Natural killer cell treated with Interleukin-12 subunit alpha and Interleukin-12 subunit beta and Interleukin-15 and Interleukin-18, amount 100 ng/mL, for 72 hours (primary cell): ENCODE measurements at places on chromosomes 2 and 18.
A peak's percentile ranks its signal among the peaks of the same experiment; 100 is the strongest.

DNA sequence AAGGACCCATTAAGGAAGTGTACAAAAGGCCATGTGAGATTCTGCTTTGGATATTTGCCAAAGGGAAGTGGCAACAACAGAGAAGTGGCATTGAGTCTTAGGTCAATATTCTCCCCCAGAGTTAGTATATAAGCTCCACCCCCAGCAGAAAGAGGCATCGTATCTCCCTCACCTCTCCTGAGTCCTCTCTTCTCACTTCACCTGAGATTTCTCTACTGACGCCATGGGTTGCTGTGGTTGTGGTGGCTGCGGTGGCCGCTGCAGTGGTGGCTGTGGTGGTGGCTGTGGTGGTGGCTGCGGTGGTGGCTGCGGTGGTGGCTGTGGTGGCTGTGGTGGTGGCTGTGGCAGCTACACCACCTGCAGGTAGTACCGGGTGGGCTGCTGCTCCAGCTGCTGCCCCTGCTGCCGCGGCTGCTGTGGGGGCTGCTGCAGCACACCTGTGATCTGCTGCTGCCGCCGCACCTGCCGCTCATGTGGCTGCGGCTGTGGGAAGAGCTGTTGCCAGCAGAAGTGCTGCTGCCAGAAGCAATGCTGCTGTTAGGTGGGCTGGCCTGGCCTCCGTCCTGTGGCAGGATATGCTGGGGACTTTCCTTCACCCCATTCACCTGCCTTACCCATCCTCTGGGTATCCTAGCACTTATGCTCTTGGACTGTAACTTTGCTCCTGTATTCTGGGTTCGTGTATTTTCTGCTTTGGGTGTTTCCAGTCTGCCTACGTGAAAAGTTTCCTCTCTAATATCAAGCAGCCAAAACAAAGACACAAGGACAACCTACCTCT lies 5.9 kb downstream of the SCYGR3 start:
- DNase-seq: no peak

DNA sequence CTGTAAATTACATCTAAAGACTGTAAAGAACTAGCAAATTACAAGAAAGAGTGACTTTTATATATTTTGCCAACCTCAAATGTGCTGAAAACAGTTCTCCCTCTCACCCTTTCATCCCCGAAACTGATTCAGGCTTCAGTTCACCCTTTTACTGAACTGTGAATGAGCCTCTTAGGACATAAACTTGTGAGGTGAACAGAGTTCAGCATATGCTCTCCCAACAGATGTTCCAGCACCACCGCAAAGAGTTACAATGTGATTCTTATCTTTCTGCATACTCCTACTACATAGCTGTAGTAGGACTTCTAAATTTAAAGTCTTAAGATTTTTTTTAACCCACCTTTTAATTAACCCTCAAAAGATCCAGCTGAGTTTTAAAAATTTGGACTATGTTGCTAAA lies 1.2 kb upstream of the ZCCHC2 start:
- DNase-seq: no peak

- DNase-seq: no peak
Measured at GRCh38 chr2:149894226-149894625, 306.7 kb upstream of the MMADHC start.

DNA sequence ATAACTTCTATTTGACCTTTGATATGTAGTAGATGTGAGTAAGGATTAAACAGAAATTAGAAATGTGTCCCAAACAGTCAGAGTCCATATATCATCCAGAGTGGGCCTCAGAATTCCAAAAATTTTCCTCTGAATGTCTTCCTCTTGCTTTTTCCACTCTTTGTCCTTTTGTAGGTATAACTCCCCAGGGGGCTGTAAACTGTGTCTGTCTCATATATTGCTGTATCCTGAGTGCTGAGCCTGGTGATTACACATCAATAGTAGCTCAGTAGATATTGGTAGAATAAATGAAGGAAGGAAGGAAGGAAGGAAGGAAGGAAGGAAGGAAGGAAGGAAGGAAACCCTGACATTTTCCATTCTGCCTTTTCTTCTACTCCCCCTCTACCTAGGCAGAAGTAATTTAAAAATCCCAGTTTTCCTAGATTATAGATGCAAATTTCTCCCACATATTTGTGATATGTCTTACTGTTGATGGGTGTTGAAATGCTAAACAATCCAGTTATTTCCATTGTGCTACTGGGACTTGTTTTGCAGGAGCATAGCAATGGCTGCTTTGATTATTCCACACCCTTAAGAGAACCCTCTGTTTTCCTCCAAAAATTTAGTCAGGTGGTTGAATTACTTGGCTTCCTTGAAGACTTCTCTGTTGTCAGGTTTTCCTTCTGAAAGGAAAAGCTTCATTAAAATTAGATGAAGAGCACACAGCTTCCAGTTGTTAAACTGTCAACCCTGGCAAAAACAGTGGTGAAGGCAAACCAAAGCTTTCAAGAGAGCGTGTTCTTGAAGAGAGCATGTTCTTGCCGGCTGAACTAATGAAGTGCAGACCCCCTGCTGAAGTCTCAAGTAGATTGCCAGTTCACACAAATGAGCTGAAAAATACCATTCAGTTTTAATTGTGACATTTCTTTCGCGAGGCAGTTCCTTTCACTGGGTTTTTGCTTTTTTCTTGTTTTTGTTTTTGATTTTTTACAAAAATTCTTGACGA lies 147.8 kb downstream of the KCNE4 start:
- DNase-seq: no peak

DNA sequence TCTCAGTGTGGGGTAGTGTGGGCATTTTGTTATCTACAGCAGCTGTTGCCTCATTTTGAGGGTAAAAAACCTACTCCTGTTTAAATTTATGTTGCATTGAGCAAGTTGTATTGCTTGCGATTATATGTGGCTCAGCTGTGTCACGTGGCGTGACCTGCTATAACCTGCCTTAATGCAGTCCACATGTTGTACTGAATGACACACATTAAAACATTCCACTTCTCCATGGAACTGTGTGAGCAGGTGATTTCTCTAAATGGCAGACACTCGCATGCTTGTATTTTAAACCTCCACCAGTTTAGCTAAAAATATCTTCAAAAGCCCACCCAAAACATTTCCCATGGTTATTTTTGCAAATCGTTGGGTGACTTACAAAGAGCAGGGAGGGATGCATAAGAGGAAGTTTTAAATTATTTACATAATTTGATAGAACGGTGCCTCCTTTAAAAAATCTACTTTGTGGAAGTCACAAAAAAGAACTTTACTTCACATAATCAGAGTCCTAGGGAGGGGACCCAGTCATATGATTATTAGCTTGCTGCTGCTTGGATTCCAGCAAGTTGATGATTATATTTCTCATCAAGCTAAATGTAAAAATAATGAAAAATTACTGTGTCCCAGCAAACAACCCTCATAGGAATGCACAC lies 163.3 kb upstream of the ZEB2 start:
- DNase-seq: no peak

DNA sequence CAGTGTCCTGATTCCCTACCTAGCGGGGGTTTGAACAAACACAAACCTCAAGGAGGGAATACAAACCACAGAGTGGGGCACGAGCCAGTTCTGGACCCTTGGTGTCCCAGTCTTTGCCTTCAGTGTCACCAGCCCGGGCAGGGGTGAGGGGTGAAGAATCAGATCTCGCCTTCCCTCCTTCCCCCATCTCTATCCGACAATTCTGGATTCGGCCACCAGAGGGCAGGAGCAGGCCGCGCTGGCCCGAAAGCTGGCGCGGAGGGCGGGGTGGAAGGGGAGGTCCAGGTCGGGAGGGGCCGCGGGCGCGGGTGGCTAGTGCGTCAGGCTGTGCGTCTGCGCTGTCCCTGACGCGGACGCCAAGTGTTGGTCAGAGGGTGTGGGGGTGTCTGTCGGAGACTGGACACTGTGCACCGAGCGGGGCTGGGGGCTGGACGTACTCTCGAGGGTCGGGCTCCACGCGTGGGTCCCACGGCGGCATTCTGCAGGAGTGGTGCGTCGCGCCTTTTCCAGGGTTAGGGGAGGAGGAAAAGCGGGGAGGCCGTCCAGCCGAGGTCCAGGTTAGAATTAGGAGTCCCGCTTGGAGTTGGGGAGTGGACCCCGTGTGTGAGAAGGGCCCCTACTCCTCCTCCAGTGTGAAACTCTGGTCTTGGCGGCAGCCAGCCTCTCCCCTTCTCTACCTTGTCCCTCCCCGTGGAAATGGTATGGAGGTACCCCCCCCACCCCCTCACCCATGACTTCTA lies 2.9 kb upstream of the CRYBA2 start:
- peak; percentile 70 for DNase-seq

DNA sequence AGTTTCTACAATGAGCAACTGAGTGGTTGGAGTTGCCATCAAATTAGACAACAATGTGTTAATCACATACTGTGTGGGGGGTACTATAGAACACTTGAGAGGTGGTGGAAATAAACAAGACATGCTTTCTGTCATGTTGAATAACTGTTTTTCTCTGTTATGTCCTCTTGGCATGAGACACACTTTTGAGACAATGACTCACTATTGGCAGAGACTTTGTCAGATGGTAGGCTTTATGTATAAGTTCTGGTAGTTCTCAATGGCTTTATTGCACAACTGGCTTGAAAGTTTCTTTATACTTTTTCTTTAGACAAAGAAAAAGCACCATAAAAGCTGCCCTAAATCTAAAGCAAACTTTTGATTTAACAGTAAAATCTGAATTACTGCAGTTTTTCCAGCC lies 578.7 kb downstream of the ADCYAP1 start:
- no peak for DNase-seq

DNA sequence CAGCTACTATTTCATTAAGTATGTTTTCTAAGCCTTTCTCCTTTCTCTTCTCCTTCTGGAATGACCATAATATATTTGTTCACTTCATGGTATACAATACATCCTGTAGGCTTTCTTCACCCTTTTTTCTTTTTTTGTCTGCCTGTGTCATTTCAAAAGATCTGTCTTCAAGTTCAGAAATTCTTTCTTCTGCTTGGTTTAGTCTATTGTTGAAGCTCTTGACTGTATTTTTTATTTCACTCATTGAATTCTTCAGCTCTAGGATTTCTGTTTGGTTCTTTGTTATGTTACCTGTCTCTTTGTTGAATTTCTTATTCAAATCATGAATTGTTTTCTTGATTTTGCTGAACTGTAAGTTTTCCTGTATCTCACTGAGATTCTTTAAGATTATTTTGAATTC lies 109.9 kb downstream of the TMEM131 start:
- no peak for DNase-seq

DNA sequence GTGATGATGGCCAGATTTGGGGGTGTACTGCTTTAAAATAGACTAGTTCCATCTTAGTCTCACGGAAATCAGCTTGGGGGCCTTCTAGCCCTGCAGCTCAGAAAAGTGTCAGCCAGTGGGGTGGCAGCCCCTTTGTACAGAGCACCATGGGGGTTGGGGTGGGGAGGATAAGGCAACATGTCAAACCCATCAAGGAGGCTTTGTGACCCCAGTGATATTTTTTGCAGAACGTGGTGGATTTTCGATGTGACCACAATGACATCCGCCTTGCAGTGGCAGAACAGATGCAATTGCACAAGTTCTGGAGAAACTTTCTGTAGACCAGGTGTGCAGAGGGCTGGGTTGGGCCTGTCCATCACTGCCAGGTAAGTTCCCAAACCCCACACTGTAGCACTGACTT lies 3.0 kb upstream of the CD8A start:
- no peak for DNase-seq

DNA sequence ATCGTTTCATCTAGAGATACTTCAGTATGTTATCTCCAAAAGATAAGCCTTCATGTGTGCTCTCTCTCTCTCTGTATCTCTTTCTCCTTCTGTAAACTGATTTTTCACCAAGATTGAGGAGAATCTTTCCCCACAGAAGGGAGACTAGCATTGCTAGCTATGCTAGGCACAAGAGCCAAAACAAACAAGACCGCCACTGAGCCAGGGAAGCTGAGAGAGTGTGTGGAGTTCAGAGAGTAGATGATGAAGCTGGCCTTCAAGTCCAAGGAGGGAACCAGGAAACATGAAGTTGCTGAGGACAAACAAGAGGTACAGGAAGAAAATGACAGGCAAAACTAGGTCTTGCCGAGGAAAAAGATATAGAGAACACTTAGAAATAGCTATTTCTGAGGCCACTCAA lies 23.4 kb downstream of the DAPL1 start:
- no peak for DNase-seq

DNA sequence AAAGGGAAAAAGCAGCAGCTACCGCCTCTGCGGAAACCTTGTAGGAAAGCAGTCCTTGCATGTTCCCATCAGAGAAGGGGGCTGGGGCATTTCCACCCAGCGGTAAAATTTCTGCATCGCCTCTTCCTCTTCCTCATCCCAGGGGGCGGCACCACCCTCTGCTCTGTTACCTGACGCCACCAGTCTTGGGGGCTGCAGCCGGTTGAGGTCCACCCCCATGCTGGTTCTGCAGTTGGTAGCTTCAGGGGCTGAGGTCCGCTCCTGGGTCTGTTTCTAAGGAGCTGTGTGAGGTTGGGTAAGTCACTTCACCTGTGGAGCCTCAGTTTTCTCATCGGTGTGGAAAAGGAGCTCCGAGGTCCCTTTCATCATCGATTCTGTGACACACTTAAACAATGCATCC lies 14.2 kb upstream of the AGAP1 start:
- no peak for DNase-seq

DNA sequence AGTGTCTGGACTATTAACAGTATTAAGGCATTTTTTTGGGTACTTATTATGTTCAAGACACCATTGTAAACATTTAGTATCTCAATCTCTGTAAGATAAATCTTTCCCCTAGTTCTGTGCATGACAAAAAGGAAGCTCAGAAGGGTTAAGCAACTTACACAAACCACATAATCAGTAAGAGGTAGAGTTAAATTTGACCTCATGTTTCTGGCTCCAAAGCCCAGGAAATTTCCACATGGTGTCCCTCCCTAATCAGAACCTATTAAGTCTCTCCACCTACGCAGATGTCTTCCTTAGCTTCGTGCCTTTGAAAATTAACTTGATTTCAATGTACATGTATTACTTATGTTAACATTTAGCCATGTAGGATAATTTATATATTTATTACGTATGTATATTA lies 2.0 kb downstream of the MFSD6 start:
- DNase-seq: no peak

- DNase-seq: no peak
Measured at GRCh38 chr2:69213782-69214181, 173.2 kb downstream of the GFPT1 start.

DNA sequence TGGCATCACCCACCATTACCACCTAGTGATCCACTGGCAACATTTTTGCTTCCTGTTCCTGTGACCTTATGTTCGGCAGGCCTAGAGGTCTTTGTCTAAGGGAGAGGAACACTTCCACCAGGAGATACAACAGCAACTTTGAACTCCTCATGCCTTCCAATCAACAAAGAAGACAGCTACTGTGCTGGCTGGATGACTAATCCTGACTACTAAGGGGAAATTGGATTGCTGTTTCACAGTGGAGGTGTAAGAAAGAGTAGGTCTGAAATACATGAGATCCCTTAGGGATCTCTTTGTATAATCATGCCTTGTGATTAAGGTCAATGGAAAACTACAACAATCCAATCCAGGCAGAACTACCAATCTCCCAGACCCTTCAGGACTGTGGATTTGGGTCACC lies 45.2 kb downstream of the EIF2AK3 start:
- no peak for DNase-seq

DNA sequence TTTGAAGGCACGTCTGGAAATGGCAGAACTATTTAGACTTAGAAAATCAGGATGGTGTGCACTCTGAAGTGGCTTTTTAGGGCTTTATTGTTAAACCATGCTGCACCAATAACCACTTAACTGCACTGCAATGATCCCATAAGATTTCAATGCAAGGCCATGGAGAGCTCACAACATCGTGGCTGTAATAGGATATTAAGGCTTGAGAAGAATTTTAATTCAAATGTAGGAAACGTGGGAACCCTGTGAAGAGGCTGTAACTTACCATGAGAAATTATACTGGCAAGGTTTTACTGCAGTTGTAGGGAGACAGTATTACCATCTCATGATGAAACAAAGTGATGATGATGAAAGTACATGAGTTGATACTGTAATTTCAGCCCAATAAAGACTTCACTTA lies 242.5 kb downstream of the AFF3 start:
- DNase-seq: no peak
